ENCODE measurements at places on chromosomes 6 and 20.

- no peak for DNase-seq
These were observed 65.0 kb downstream of the PSMG4 start for GRCh38 chr6:3323696-3324261.

- no peak for DNase-seq
These were observed 39.0 kb downstream of the HLA-A start for GRCh38 chr6:29981211-29981812.

- no peak for DNase-seq
These were observed 260.0 kb downstream of the FARS2 start for GRCh38 chr6:5521322-5521721.

GRCh38 chr6:7899101-7899888, 11.3 kb downstream of the TXNDC5 start:
- no peak for DNase-seq

- DNase-seq = no peak
These were observed 45.7 kb upstream of the SMIM28 start for GRCh38 chr6:138331984-138332383.

DNA sequence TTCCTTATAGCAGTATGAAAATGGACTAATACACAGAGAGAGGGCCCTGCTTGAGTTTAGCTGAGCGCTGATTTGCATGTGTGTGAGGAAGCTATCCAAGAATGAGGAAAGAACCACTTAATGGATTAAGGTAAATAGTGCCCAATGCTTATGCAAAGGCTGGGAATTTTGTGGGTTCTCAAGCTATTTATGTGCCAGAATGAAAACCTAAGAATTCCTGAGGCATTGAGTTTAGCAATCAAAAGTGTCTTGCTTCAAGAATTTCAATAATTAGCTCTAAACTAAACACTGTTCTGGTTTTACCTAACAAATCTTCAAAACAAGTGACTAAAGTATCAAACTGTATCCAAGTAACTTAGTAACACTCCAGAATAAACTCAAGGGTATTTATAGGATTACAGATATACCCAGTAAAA, 7.0 kb upstream of the OR14J1 start:
- DNase-seq = no peak

- DNase-seq = no peak
These were observed 520.2 kb downstream of the DOK5 start for GRCh38 chr20:54995553-54995952.

DNA sequence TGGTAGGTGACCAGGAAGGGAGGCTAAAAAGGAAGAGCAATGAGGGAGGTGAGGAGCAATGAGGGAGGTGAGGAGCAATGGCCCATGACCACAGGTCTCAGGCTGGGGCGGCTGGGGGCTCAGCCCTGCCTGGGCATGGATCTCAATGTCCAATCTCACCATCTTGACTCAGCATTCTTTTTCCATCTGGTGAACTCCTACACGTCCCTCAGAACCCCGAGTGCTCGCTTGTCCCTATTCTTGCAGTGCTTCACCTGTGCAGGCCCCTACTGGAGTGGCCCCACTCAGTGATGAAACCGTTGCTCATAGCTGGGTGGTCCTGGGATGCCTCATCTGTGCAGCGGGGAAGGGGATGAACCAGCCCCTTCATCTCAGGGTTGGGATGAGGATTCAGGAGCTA, 16.9 kb upstream of the RBBP8NL start:
- no peak for DNase-seq

- DNase-seq = no peak
These were observed 288.8 kb upstream of the FERMT1 start for GRCh38 chr20:6411651-6412050.

DNA sequence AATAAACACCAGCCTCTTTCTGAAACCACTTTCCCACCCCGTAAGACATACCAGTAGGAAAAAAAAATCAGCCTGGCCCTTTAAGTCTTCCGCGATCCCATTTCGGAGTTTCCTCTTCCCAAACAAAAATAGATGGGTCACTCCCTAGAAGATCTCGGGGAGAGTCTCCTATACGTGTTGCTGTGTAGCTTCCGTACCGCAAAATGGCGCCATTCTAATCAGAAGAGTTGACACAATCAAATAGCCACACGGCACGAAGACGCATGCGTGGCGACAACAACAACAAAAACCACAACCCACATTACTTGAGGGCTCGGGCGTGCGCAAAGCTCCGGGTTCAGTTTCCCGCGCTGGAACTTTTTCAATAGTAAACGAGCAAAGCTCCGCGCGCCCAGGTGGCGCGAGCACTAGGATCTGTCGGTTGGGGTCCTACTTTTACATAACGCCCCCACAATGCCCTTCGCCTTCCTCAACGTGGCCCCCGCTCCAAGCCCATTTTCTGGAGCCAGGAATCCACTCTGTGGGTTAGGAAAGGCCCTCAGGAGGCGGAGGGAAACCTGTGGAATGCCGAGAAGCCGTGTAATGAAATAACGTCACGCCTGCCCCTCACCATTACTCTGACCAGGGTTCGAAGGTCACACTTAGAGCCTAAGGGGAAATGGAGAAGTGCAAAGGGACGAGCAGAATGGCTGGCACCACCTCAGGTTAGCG, at the start of gene GPANK1:
Gene GPANK1 (minus strand): TSS at position 208 of the 711 bp plus-strand sequence. CDS start 519 bp downstream, outside the sequence.
- peak; percentile 94 for DNase-seq

- DNase-seq = no peak
These were observed 50.8 kb upstream of the SMLR1 start for GRCh38 chr6:130776287-130776925.

DNA sequence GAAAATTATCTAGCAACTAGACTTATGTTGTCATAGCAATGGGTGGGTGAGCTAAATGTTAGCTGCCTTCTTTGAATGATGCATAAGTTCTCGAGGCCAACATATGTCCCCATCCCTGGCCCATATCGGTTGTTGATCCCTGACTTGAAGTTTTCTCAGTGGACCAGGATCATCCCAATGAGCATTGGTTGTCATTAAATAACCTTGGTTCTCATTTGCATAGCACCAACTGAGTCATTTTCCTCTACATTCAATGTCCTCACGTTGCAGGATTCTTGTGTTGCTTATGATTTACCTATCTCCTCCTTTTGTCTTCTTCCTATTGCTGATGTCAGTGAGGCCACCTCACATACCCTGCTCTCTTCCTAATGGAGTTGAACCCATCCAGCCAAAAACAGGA, 12.1 kb upstream of the AHCY start:
- DNase-seq = no peak

DNA sequence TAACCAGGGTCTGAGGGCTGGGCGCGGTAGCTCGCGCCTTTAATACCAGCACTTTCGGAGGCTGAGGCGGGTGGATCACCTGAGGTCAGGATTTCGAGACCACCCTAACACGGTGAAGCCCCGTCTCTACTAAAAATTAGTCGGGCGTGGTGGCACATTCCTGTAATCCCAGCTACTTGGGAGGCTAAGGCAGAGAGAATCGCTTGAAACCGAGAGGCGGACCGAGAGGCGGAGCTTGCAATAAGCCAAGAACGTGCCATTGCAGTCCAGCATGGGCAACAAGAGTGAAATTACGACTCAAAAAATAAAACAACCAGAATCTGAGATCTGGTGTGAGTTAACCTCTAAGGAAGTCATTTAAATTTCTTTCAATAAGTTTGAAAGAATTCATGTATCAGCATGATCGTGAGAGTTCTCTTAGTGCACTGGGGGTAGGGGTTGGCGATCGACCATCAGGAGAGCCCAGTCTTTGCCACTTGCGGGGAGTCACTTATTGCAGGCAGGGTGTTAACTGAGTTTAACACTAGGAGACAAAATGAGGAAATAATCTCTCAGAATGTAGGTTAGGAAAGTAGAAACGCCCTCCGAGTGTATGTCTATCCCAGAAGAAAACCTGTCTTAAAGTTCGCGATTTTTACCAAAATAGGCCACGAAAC, 206.5 kb upstream of the ZNF184 start:
- no peak for DNase-seq

DNA sequence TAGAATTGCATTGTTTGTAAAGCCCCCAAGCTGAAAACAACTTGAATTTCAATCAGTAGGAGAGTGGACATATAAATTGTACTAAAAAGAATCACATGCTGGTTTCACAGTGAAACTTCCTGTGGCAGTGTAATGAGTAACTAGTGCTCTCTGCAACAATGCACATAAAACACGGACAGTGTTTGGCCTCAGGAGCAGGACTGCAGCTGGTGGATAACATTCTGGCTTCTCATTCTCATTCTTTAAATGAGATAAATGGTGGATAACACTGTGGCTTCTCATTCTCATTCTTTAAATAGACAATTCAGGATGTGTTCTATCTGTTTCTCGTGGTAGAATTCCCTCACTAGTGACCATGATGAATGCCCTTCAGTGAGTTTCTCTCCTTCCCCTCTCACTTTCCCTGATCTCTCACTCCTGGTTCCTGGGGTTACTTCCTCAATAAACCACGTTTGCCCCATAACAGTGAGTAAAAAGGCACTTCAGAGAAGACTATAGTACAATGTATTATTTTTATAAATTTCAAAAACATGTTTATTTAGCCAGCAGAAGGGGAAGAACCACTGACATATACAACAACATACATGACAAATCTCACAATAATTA, 59.9 kb downstream of the SLC22A2 start:
- DNase-seq = no peak

GRCh38 chr20:1816384-1817381, 78.5 kb upstream of the SIRPA start:
- DNase-seq = no peak

DNA sequence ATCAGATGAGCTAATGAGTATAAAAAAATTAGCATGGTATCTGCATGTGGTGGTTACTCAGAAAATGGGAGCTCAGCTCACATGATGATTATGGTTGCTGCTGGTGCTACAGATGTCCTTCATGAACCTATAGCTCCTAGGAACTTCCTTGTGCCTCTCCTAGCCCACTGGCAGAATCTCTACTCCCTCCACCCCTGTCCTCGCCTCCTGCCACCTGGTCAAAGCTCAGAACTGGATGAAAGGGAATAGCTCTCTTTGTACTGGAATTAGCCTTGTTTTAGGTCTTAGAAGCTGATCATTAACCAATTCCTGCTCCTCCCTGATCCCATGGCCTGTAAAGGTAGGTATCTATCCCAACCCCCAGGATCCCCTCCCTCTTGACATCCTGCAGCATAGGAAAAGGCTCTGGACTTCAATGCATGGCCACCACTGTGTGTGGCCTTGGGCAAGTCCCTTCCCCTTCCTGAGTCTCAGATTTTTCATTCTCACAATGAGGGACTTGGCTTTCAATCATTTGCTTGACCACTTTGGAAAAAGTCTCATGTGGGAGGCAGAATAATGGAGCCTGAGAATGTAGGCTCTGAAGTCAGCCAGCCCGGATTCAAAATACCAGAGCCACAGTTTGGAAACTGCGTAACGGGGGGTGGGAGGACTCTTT, 43.9 kb downstream of the SLC13A3 start:
- no peak for DNase-seq

DNA sequence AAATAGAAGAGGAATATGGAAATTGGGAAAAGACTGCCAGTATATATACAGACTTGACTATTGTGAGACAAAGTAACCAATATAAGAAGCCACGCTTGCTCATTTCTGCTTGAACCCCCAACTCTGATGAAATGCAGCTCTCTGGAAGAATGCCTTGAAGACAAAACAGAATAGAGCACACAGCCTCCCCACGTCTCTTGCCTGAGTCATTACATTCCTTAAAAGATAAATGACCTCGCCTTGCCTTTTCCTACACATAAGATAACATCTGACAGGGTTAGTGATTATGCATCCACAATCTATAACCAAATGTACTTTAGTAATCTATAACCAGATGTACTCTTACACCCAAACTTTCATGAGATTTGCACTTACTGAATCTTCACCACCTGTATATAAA, 141.1 kb upstream of the EEF1E1 start:
- no peak for DNase-seq

GRCh38 chr20:52896348-52896747, 75.8 kb upstream of the TSHZ2 start:
- no peak for DNase-seq

DNA sequence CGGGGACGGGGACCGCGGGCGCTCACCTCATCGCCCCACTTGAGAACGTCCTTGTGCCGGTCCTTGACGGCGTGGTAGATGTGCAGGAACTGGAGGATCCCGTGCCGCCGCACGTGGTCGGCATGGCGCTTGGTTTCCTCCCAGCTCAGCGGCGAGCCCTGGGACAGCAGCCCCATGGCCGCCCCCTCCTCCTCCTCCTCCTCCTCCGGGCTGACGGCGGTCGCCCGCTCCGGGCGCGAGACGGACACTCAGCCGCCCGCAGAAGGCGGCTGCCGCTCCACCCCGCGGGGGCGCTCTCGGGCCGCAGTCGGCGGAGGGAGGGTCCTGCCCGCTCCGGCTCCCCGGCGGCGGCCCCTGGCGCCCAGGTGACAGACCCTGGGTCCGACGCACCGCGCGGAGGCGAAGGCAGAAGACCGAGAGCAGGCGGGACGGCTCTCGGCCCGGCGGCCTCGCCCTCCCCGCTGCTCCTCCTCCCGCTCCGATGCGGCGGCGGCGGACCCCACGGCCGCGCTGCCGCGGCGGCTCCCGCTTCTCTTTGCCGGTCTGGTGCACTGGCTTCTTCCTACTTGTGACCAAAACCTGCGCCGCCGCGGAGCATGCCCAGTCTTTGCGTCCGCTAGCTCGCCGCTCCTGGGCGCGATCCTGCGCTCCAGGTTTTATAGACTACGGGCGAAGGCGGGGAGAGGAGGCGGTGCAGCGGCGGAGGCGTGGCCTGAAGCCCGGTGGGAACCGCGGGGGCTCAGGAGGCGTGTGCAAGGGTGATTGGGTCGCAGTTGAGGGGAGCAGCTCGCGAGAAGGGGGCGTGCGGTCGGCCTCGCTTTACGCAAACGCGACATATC, at the start of gene GCLC:
Gene GCLC (minus strand): TSS at position 632 of the 839 bp plus-strand sequence. CDS start 456 bp downstream, at position 176.
- peak; percentile 68 for DNase-seq

GRCh38 chr6:37283671-37284151, 25.8 kb upstream of the TMEM217 start:
- no peak for DNase-seq

GRCh38 chr6:164665328-164665727, 644.1 kb downstream of the C6orf118 start:
- no peak for DNase-seq

DNA sequence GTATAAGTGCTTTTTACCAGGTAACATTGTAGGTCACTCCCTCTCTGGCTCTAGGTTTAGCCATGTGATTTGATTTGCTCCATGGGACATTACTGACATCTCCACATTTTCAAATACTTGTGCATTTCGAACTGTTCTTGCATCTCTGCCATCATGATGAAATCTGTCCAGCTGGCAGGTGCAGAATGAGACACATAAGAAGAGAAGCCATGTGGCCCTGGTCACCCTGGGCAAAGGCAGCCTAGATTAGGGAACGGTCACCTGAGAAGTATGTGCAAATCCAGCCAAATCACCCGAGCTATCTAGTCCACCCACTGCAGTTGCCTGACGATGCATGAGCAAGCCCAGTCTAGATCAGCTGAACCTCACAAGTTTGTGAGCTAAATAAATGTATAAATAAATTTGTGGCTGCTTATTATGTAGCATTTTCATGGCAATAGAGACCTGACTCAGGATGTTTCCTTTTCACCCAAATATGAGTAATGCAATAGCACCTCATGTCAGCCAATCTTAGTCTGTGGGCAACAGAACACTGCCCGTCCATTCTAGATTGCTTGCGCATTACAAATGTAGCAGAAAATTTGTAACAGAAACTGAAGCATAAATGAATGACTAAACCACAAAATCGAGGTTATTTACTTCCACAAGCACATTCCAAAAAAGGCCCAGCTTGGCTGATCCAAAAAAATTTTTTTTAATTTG, 115.2 kb downstream of the PAK5 start:
- no peak for DNase-seq

- DNase-seq = no peak
These were observed 180.9 kb downstream of the SASH1 start for GRCh38 chr6:148523551-148523950.
